NK-92 treated with Interleukin-12 subunit alpha and Interleukin-12 subunit beta, amount 100 ng/mL, for 24 hours (cell line): ENCODE measurements at places on chromosomes 6 and 20.

GRCh38 chr6:2853769-2854395 is 12.2 kb upstream of the SERPINB1 start:
- DNase-seq = peak; percentile 75

- no peak for DNase-seq
Observed at GRCh38 chr6:3997177-3997770, 81.7 kb downstream of the FAM217A start.

DNA sequence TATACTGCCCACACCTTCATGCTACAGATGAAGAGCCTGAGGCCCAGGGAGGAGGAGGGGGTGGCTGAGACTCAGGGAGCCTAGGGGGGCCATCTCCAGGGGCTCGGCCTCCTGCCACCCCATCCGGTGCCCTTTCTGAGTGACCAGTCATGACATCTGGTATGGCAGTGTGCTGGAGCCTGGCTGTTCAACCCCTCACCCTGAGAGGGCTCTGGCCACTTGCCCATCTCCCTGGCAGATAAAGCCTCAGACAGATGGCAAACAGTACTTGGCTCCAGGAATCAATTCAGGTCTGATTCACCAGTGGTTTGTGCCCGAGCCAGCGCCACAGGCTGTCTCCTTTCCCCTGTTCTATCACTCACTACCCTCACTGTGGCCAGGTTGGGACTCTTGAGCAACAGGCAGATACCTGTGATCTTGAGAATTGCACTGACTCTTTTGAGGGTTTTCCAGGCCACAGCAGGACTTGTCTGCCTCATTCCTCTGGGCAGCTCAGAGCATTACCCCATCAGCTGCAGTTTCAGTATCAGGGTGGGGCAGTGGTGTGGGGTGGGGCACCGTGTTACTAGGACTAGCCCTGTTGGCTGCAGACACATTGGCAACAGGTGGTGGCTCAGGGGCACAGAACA is 22.8 kb downstream of the SRSF3 start:
- peak; percentile 40 for DNase-seq

- DNase-seq = no peak
Observed at GRCh38 chr6:69487688-69488087, 309.1 kb downstream of the LMBRD1 start.

DNA sequence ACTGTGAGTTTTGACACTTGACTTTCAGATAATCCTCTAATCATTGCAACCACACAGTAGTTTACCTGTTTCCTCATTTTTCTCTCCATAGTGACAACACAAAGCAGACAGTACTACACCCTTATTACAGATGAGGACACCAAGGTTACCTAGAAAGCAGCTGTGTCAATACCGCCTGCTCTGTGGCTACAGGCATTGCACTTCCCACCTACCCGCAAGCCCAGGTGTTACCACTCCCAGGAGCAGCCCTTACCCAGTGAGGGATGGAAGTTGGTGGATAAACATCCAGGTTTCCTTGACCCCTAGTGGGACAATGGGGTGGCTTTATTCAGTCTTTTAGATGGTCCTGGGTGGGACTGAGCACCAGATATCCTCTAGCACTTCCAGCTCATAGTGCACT is 503.6 kb downstream of the PTPRT start:
- no peak for DNase-seq

- DNase-seq = no peak
Observed at GRCh38 chr6:129212081-129212480, 329.1 kb downstream of the LAMA2 start.

DNA sequence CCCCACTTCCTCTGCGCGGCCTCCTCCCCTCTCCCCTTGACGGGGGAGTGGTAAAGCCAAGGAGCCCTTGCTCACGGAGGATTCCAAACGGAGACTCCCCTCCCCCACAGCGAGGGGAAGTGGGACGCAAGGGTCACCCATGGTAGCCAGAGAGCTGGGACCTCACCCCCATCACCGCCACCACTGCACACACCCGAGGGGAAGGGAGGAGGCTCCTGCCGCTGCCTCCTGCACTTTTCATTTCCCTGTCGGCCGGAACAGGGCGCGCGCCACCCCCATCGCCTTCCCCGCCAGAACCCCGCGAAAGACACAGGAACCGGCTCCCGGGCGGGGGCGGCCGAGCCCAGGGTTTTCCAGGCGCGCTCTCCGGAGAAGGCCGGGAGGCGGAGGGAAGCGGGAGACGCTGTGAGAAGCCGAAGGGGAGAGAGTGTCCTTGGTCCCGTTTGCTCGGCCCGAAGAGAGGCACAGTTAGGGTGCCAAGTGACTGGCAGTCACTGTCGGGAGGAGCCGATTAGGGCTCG is 789 bp downstream of the CCND3 start:
- DNase-seq = peak; percentile 61

GRCh38 chr20:24598346-24598745 is 128.9 kb downstream of the SYNDIG1 start:
- DNase-seq = no peak

GRCh38 chr6:154805288-154805911 is 72.2 kb downstream of the SCAF8 start:
- no peak for DNase-seq

DNA sequence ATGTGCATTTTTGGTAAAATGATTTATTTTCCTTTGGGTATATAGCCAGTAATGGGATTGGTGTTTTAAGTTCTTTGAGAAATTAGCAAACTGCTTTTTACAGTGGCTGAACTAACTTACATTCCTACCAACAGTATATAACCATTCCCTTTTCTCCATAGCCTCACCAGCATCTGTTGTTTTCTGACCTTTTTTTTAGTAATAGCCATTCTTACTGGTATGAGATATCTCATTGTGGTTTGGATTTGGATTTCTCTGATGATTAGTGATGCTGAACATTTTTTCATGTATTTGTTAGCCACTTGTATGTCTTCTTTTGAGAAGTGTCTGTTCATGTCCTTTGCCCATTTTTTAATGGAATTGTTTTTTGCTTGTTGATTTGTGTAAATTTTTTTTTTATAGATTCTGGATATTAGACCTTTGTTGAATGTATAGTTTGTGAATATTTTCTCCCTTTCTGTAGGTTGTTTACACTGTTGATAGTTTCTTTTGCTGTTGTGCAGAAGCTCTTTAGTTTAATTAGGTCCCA is 42.3 kb downstream of the STK4 start:
- DNase-seq = no peak

- DNase-seq = no peak
Observed at GRCh38 chr6:102150549-102150948, 757.0 kb downstream of the GRIK2 start.

GRCh38 chr6:145087034-145087433 is 648.3 kb downstream of the EPM2A start:
- no peak for DNase-seq

DNA sequence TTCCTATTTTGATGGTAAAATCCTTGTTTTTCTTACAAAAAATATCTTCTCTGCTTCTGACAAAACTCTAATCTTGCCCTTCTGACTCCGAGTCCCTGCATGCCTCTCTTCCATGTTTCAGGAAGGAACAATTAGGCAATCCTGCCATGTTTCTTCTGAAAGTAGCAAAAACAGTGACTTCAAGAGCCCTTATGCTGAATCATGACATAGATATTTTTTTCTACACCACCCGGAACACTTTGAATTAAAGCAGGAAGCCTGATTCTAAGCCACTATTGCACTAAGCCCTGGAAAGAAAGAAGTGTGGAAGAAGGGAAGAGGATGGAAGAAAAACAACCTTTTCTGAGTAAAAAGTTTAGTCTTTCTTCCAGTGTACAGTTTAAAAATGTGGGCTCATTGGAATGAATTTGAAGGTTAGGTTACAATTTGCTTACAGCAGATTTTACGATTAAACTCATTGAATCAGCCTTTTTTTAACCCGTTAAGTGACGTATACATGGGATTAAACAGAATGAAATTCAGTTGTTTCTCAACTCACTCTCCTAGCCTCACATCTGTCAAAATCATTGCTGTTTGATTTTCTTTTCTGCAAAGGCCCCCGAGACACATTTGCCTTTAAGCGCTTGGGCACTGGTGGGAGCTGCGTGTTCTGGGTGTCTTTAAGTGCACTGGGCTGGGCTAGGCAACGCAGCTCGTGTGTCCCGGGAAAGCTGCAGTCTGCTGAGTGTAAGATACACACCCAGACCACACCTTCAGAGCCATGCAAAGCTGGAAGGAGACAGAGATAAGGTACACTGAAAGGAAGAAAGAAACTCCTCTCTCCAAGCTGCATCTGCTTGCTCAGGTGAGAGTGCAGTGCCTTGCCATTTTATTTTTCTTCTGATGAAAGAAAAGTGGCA is 159.4 kb upstream of the CITED2 start:
- no peak for DNase-seq

DNA sequence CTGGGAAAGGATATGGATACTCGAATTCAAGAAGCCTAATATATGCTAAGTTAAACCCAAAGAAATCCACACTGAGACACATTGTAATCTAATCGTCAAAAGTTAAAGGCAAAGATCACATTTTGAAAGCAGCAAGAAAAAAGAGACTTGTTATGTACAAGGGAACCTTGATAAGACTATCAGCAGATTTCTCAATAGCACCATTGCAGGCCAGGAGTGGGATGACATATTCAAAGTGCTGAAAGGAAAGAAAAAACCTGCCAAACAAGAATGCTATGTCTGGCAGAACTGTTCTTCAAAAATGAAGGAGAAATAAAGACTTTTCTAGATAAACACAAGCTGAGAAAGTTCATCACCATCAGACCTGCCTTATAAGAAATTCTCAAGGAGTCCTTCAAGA is 75.2 kb downstream of the COL21A1 start:
- DNase-seq = no peak

GRCh38 chr20:23659989-23660837 is 22.5 kb upstream of the CST3 start:
- no peak for DNase-seq

- DNase-seq = no peak
Observed at GRCh38 chr6:127938701-127939100, 37.8 kb upstream of the THEMIS start.

GRCh38 chr6:39432330-39433025 is 110.0 kb upstream of the KCNK16 start:
- DNase-seq = no peak

- no peak for DNase-seq
Observed at GRCh38 chr20:10883166-10883565, 209.4 kb upstream of the JAG1 start.

DNA sequence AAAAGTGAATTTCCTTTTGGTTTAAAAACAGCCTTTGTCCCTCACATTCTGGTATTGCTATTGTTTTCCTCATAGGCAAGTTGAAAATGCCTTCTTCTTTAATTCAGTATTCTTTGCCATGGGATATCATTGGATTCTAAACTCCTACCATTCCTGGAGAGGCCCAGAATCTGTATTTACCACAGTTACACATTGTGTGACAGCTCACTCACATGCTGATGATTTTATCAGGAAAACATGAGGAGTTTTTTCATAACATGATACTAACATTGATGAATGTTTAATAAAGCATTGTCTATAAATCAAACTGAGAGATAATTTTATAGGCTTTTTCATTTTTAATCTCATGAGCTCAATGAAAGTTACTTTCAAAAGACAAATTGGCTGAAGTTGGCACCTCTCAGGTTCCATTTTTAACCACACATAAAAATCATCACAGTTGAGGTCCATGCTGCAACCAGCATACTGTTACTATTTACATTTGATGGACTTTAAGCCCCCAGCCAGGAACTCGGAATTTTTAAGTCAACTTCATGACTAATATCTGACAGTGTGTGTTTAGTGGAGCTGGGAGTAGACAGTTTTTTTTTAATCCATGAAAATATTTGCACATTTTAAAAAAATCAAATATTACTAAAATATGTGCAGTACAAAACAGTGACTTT is 82.8 kb downstream of the FAM83B start:
- no peak for DNase-seq

DNA sequence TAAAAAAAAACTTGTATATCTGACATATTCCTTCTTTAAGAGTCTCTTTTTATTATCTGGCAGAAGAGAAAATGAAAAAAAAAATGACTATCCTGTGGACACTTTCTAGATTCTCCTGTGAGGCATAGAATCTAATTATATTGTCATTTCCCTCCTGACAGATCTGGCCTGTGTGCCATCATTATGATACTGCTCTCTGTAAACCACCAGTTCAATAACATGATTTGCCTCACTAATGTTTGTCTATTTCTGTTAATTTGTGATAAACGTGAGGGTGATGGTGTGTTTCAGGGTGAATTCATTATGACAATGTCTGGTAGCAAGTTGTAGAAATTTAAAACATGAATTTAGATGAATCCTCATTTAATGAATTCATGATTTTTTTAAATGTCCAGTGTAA is 844.5 kb upstream of the ADGRB3 start:
- DNase-seq = no peak

- DNase-seq = no peak
Observed at GRCh38 chr6:89643406-89643805, 4.9 kb upstream of the LYRM2 start.

DNA sequence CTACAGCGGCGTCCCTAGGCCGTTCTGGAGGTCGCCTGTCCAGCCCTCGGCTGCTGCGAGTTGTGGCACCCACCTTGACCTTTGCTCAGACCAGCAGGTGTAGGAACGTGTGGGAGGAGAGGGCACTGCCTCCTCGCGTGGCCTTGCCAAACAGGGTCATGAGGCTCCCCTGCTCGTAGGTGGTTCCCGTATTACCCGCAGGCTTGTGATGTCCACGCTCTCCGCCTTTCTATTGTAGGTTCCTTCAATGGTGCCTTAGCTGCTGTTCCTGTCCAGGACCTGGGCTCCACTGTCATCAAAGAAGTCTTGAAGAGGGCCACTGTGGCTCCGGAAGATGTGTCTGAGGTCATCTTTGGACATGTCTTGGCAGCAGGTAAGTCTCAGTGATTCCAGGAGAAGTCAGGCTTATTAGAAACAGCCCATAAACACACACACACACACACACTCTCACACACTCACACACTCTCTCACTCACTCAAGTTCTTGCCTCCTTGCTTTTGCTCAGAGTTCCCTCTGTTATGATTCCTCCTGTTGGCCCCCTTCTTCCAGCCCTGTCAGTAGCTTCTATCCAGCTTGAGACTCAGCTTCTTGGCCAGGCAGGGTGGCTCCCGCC is 942 bp downstream of the ACAT2 start:
- no peak for DNase-seq

DNA sequence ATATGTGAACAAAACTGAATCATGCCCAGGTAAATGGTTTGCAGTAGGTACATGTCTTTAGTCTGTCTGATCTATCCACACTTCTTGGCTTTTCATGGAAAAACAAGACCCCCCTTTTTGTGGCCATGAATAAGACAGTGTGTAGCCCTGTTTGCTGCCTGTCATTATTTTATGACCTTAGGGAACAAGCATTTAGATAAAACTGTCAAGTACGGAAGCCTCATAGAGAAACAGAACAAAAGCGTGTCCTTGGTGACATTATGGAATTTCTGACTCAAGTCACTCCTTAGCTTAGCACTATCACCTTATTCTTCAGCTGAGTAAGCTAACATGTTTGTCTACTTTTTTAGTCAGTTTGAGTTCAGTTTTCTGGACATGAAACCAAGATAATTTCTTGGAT is 476.2 kb downstream of the ADGRB3 start:
- DNase-seq = no peak

DNA sequence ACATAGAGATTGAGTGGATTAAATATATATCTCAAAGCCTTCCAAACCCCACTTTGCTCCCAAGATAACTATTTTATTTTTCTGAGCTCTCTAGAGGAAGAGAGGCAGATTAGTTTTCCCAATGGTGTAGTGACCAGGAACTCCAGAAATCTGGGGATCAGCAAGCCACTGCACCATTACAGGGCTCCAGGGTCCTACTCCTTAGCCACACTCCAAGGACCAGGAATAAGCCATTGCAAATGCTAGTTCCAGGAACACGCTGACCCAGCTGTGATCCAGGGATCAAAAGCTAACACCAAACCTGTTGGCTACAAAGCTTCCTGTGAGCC is 97.7 kb upstream of the IYD start:
- DNase-seq = no peak
